T-helper 9 cell (primary cell): ENCODE measurements at places on chromosomes 1 and 21.

DNA sequence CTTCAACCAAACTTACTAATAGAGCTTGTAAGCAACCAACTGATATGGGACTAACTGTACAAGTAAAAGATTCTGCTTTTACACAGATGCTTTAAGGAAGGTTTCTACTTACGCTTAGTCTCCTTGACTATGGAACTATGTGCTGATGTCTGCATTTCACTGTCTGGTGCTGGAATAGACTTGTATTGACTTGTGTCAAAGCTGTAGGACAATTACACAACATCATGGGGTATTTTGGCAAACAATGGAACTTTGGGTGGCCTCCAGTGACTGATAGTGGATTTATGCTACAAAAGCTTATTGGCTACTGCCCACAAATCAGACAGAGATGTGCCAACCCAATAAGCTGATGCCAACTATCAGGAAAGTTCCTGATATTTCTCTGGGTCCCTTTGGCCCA is 10.6 kb downstream of the CBR1 start:
- DNase-seq, result no peak

DNA sequence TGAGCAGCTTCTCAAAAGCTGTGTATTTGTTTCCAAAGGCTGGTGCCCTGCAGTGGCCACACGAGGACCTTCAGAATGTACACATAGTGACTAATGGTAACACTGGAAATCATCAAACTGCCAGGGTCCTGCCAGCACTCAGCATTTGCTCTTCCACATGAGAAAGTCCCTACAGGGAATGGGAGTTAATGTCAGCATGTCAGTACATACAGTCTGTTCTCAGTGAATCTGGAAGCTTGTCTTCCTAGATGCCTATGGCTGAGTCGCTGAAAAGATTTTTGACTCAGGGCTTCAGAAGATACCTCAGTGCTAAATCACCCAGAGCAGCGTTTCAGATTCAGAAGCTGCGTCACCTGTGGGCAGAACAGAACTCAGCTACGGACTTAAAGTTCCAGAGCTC is 108.2 kb downstream of the CDC7 start:
- DNase-seq, result no peak

- no peak for DNase-seq
Observed at GRCh38 chr1:114002492-114003239, 23.4 kb downstream of the OLFML3 start.

GRCh38 chr1:181062836-181063428 is 25.6 kb upstream of the IER5 start:
- no peak for DNase-seq

GRCh38 chr21:34262469-34262845 is 101.3 kb upstream of the KCNE2 start:
- DNase-seq, result no peak

DNA sequence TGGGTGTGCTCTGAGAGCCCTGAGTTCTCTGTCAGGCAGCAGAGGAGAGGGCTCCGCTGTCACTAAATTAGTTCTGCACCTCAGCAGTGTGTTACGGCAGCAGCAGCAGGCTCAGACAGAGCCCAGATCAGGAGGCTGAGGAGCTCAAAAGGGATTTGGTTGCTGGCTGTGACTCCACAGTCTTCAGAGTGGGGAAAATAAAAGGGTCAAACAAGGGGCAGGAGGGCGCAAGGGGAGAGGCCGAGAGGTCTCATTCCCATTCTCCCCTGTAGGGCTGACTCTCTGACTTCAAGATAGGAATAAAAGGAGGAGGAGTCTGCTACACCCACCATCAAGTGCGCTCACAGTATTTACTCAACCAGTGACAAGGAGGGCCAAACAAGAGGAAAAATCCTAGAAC is 9.2 kb upstream of the SLC45A3 start:
- DNase-seq, result no peak

DNA sequence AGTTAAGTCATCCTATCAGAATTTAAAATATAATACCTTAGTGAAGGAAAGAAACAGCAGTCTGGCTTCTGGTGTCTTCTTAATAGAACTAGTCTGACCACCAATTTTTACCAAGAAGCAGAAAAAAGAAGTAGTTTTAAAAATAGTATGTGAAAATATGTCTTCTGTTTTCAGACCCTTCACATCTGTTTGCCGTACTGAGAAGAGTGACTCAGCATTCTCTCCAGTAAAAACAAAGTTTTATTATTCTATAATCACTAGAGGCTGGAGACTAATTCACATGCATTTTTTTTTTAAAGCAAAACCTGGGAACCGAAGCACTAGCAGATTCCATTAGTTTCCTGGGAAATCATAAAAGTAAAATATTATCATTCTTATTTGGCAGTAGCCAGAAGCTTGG is 163.8 kb downstream of the COL24A1 start:
- no peak for DNase-seq

GRCh38 chr1:56098946-56099345 is 480.4 kb downstream of the PLPP3 start:
- no peak for DNase-seq

- DNase-seq, result no peak
Observed at GRCh38 chr1:247246325-247247115, 9.4 kb upstream of the VN1R5 start.

GRCh38 chr1:245209658-245210435 is 55.1 kb downstream of the KIF26B start:
- DNase-seq, result no peak
